RCC 7860 (cell line): ENCODE measurements at places on chromosomes 7 and 10.

GRCh38 chr10:20415684-20416083 is 481.4 kb downstream of the NEBL start:
- no peak for DNase-seq

GRCh38 chr7:54987772-54988171 is 31.0 kb upstream of the EGFR start:
- DNase-seq = no peak

GRCh38 chr7:121796936-121797656 is 75.9 kb upstream of the PTPRZ1 start:
- no peak for DNase-seq

GRCh38 chr7:128201067-128201689 is 39.9 kb upstream of the LEP start:
- no peak for DNase-seq

DNA sequence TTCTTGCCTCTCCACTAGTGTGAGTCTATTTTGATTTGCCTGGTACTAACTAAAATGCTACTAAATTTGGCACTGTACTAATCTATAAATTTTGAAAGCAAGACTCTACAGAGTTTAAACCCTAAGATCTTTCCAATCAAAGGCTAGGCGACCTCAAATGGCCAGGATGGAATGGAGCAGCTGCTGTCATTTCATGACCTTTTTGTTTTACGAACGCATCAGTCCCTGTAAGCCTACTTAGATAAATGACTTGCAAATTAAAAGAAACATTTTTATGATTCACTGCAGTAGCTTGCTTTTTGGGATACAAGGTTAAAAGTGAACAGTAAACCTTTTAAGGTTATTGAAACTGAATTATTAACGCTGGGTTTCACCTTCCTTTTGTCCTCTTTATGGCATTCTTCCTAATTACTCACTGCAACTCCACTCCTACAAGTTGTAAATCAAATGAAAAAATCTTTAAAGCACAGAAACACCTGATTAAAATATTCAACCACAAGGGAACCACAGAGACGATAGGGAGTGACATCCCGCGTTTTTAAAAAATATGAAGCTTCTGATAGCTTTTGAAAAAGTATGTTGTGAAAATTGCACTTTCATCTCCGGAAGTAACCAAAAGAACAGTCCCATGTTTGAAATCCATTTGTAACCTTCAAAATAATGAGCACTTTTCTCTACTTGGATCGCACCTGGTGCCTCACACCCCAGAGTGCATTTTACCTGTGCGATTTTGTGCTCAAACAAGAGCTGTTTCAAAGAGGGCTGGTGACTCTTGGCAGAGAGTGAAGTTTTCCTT is 595.1 kb downstream of the PARD3 start:
- no peak for DNase-seq
